ENCODE measurements at places on chromosomes 12 and 14.

DNA sequence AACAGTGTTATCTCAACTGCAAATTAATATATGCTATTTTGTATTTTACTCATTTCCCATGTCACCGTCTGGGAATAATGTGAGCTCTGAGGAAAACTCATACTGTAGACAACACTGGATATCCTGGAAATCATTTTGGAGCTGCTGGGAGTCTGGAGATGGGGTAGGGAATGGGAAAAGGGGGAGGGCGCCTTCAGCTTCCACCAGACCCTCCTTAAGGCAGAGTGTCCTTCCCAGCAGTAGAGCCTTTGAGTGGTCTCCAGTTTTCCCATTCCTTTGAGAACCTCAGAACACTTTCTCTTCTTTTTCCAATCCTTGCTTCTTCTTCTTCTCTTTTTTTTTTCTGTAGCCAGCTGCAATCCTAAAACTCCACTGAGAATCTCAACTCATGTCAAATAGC lies 5.4 kb upstream of the LRIG3 start:
- no peak for DNase-seq

DNA sequence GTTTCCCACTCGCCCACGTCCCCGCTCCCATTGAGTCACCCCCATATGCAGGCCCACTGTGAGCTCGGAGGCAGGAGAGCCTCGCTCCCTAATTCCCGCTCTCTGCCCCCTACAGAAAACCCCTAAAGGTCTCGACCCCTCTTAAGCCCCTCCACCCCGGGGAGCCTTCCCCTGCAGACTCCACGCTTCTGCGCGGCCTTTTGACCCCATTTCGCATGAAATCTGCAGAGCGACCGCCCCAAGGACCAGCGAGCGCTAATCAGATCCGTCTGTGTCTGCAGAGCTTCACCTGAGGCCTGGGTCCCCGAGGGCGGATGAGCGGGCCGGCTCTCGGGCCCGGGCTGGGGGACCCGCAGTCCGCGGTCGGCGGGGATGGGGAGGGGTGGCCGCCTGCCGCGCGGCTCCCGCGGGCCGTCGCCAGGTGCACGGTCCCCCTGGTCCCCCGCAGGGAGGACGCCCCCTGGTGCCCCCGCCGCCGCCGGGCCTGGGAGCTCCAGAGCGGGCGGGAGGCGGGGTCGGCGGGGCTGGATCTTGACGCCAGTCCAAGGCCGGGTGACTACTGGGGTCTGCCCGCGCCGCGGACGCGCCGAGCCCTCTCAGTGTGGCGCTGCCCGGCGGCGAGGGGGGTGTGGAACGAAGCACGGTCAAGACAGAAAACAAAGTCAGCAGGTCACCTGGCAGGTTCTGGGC lies 10.1 kb downstream of the BMP4 start:
- no peak for DNase-seq

- DNase-seq: no peak
Observed at GRCh38 chr12:120757226-120757742, 31.7 kb downstream of the ACADS start.

- peak; percentile 19 for DNase-seq
Observed at GRCh38 chr12:12724421-12725085, 7.4 kb downstream of the CDKN1B start.

GRCh38 chr12:66242311-66242710 lies 53.3 kb downstream of the IRAK3 start:
- no peak for DNase-seq

DNA sequence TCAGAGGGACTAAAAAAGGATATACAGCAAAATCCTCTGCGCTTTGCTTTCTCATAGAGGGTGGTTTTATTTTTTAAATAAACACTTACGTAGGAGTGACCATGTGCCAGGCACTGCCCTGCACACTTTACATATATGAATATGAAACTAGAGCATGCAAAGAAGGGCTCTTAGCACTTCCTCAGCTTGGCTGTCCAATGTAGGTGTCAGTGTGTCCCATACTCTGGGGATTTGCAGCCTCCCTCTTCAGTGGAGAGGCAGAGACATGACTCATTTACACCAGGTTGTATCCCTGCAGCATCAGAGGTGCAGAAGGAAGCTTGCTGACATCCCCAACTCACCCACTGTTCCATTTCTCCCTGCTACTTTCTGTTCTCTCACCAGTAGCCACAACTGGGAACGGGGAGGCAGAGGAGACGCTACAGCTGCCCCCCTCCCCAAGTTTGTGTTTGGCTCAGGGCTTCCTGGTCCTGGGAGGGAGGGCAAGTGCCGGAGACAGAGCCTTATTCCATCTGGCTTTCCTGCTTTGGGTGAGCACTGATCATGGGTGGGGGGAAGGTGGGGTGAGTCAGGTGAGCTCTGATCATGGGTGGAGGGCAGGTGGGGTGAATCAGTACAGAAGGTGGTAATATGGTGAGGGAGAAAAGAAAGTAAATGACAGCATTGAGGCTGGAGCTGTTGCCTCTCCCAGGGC lies 4.9 kb upstream of the KRT5 start:
- no peak for DNase-seq

GRCh38 chr14:76904100-76904739 lies 78.0 kb downstream of the LRRC74A start:
- no peak for DNase-seq

GRCh38 chr12:86331012-86331411 lies 74.8 kb upstream of the MGAT4C start:
- DNase-seq: no peak

- peak; percentile 67 for DNase-seq
Observed at GRCh38 chr14:99261912-99262787, 9.8 kb downstream of the BCL11B start.

DNA sequence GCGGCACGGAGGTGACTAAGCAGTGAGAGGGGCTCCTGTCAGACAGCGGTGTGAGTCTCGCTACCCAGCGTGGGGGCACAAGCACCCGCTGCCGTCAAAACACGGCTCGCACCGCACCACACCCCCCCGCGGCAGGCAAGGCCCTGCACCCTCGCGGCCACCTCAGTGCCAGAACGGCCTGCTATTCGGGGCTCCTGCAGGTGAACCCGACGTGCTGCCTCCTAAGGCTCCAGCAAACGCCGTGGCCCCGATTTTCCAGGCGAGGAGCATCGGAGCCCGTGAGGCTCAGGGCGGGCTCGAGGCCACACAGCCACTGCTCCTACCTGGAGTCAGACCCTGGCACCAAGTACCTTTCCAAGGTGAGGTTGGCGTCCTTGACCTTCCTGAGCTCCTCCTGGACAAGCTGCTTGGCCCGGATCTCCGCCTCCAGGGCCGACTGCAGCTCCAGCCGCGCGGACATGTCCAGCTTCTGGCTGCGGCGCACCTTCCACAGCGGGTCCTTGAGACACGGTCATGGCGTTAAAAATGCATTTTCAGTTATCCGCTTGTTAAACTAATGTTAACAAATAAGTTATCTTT lies 41.8 kb downstream of the AMN start:
- DNase-seq: no peak

GRCh38 chr12:75756111-75756510 lies 244.7 kb upstream of the KRR1 start:
- DNase-seq: no peak

DNA sequence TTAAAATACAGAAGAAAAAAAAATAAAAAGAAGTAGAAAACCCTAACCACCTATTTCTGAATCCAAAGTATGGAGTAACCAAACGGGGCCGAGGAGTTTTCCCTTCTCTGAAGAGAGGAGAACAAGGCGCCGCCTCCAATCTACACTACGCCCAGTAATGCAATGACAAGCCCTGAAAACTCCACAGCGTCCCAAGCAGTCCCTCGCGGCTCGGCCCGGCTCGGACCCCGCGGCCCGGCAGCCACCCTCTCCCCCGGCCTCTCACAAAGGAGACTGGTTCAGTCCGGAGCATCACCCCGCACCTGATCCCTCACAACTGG lies 371 bp downstream of the CHD8 start:
- no peak for DNase-seq

- no peak for DNase-seq
Observed at GRCh38 chr12:13032164-13032563, 12.0 kb upstream of the FAM234B start.

DNA sequence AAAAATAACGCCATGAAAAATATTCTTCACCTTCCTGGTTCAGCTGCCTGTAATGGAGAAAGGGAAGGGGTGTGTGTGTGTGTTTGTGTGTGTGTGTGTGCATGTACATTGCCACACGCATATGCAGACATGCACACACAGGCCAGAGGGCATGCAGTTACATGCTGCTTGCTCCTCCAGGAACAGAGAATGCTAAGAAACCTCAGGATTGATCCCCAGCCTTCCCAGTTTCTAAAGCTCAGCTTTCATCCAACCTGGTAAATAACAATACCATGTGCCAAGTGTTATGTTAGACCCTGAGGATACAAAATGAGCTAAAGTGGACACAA lies 241.7 kb downstream of the SPTSSA start:
- DNase-seq: no peak

DNA sequence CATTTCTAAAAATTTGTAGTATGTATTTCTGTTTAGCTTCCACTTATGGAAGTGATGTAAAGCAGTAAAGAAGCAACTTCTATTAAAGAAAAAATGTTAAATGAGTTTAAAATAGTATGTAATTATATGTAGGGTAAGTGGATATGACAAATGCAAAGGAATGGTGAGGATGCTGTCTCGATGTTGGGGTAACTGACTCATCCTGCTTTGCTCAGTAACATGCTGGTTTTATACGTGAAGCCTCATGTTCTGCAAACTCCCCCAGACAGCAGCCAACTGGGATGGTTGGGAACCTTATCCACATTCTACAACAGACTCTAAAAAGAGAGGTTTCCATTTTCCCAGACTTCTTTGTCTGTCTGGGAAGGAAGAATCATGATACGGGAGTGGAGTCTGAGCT lies 1006.4 kb upstream of the TMEM132C start:
- no peak for DNase-seq

DNA sequence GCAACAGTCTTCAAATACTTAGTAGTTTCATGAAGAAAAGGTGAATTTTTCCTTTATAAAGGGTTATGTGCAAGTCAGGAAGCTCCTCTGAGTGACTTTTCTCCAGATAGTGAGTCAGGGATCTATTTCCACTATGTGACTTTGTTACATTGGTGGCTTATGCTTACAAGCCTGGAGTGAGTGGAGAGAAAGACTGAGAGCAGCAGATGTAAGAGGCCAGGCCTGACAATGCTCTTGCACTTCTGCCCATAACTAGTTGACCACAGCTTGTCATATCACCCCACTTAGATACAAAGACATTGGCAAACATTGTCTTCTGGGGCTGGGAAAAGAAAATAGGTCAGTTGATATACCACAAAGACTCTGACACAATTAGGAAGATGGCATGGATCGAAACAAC lies 236.5 kb downstream of the PDZRN4 start:
- DNase-seq: no peak
